ENCODE measurements at places on chromosomes 2 and 18.

DNA sequence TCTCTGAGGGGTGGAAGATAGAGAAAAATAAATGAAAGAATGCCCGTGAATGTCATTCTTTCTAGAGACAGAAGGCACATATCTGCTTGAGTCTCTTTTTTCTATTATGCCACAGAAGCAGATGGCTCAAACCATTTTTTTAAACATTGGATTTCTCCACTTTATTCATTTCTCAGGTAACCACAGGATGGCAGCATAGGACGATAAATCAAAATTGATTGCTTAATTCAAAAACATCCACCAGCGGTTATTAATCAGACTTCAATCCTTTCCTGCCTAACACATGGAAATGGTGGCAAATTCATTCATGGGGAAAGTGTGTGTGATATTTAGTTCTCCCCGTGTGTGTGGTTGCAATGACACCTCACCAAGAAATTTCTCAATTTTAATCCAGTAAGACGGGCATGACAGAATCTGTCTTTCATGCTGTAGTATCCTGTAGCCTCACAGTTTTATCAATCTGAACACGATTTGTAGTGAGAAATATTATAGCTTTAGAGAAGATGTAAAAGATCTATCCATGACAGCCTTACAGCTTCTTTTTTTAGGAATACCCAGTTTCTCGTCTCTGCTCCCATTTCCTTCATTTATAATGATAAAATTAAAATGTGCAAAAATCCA is 72.2 kb downstream of the DSC3 start:
- DNase-seq: peak; percentile 43

GRCh38 chr2:175918935-175919334 is 83.1 kb downstream of the LNPK start:
- DNase-seq: no peak

DNA sequence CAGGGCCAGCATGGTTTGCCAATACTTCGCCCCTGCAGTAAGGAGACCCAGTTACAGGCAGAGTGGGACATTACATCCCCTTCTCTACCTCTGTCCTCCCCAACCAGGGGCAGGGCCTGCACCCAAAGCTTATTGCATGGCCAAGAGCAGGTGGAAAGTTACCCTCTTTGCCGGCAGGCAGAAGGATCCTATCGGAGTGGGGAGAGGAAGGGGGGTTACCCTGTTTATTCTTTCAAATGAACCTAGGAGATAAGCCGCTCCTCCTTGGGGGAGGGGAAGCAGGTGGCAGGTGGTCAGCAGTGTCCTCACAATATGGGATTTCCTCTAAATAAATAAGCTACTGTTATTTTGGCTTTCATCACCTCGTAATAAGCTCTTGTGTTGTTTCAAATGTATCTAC is 53.9 kb downstream of the SPATS2L start:
- no peak for DNase-seq

- DNase-seq: no peak
These were observed 56.4 kb downstream of the FAM168B start for GRCh38 chr2:131036696-131037397.

DNA sequence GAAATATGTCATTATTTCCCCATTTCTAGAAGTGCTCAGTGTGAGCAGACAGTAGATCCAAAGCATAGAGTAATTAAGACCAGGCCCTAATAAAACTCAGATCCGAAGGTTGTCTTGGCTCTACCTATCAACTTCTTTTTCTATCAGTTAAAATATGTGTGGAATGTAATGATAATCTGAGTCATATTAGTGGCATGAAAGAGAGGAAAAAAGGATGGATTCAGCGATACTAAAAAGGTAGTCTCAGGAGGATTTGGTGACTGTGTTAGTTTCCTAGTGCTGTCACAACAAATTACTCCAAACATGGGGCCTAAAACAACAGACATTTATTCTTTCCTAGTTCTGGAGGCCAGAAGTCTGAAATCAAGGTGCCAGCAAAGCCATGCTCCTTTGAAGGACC is 103.7 kb upstream of the NABP1 start:
- no peak for DNase-seq

- no peak for DNase-seq
These were observed 1.3 kb downstream of the KIAA2012 start for GRCh38 chr2:202074324-202074723.

DNA sequence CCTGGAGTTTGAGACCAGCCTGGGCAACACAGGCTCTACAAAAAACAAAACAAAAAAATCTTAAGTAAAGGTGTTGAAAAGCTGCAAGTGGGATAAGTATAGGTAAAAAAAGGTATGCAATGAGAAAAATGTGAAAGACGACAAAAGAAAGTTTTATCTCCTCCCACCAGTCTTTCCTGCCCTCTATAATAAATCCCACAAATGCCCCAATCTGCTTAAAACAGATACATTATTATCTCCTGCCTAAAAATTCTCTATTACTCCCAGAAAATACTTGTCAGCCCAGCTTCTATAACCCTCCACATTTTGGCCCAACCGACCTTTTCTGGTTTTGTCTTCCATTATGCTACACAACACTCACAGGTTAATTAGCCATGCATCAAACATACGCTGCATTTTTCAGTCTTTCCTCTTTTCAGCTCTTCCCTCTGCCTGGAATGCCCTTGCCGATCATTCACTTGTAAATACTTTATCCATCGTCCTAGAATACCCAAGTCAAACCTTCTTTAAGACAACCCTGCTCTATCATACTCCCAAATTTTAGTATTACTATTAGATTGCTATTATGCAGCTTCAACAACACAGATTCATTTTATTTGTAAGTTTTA is 10.8 kb downstream of the ASXL2 start:
- no peak for DNase-seq

GRCh38 chr18:61817086-61817485 is 75.7 kb downstream of the RNF152 start:
- no peak for DNase-seq

DNA sequence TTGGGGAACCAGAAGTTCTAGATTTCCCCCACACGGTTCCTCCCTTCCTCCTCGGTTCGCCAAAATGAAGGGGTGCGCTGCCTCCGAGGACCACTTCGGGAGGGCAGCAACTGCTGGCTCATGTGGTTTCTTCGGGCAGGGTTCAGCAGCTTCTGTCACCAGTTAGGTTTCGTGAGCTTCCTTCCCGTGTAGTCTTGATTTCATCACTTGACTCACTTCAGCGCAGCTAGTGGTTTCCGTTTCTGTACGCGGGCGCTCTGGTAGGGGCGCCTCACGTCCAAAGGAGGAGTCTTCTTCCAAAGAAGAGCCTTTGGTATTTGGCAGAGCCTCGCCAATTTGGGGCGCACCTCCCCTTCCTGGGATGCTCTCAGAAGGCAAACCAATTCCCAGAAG is 485 bp upstream of the GALNT3 start:
- peak; percentile 87 for DNase-seq

GRCh38 chr2:133262893-133263292 is 305.4 kb downstream of the NCKAP5 start:
- DNase-seq: no peak

- no peak for DNase-seq
These were observed 114.9 kb upstream of the AGAP1 start for GRCh38 chr2:235378944-235379343.

- no peak for DNase-seq
These were observed 109.7 kb downstream of the ATL2 start for GRCh38 chr2:38267270-38267925.

DNA sequence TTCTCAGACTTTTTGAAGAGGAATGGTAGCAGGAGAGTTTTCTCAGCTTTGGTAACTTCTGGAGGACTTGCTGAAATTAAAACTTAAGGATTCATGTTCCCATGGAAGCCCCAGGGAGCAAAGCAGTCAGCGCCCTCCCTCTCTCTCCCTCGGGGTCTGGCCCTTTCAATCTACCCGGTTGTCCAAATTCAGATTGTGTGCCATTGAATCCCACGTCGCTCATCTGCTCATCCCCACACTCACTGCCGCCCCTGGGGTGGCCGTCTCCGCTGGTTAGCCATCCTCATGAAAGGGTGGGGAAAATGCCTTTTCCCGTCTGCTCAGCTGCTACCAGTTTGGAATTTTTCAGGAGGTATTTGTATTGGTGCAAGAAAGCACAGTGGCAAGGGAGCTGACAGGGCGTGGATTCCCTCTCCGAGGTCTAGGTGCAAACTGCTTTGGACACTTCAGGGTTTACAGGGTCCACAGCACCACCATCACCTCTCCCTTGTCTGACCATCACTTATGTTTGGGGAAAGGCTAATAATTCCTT is 27.1 kb downstream of the MCFD2 start:
- DNase-seq: no peak

DNA sequence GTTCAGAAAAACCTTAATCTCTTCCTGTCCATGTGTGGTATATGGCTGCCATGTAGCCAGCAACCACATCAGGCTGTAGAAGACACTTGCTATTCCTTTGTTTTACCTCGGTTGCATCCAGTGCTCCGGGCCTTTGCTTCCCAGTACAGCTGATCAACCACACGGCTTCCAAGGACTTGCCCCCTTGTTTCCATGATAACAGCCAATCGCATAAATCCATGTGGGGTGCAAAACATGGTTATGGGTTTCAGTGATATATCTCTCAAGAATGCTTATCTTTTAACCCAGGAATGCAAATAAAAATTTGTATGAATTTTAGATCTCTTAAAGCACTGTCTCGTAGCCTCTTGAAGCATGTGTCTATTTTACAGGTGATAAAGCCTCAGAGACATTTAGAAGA is 118.3 kb downstream of the MGAT5 start:
- no peak for DNase-seq

DNA sequence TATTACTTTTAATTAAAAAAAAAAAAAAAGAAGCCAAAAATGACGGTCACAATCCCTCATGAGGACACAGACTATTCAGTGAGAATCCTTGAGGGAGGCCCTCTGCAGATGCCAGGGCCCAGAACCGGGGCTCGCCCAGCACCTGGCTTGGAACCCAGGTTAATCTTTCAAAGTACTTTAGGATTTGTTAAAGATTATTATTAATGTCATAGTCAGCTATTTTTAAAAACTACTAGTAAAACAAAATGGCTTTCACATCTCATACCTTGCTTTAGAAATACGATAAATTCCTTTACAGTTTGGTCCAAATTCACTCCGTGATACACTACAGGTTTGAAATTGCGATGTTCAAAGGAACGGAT is 27.1 kb downstream of the C2orf76 start:
- DNase-seq: no peak

- DNase-seq: no peak
These were observed 6.5 kb upstream of the IL1R2 start for GRCh38 chr2:101985101-101985792.

DNA sequence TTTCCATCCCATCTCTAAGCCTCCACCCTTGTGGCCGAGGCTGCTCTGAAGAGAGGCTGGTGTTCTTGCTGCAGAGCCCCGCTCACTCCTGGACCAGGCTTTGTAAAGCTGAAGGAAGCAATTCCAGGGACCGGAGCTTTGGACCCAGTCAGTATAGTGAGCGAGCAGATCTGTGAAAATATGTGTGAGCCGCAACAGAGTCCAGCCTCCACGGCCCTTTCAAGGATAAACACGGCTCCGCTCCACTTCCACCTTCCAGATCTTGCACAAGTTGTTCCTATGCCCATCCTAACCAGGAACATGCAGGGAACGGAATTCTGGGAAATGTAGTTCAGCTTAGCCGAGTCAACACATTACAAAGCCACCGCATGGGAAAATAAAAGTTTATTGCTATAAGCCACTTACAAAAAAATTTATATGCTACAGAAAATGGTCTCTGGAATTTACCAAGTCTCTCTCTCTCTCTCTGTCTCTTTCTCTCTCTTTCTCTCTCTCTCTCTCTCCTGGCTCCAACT is 151.7 kb upstream of the ZNF521 start:
- DNase-seq: no peak

DNA sequence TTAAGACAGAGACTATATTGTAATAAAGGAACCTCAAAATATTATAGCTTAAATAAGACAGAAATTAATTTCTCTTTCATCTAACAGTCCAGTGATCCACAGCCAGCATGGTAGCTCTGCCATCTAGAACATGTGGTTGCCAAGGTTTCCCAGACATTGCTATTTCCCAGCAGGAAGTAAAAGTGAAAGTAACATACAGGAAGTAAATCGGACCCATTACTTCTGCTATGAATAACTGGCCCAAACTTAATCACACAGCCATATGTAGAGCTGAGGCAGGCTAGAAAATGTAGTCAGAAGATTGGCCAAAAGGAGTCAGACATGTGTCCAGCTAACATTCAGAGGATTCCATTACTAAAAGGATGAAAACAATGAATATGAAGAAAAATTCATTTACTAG is 71.0 kb downstream of the NOL4 start:
- peak; percentile 60 for DNase-seq

DNA sequence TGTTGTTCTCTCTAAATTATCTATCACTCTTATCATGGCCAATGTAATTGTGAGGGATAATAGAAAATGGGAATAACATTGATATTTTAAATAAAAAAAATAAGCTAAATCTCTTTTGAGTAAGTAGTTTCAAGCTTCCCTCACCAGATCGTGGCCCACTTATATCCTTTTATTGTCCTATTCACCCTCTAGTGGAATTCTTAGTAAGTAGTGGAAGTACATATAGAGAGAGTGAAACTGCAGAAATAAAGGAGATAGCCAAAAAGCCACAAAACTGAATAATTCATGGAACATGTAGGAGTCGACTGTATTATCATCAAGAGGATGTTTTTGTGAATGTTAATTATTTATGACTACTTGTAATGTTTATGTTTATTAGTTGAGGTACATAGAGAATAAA is 66.1 kb upstream of the DTNA start:
- DNase-seq: no peak

DNA sequence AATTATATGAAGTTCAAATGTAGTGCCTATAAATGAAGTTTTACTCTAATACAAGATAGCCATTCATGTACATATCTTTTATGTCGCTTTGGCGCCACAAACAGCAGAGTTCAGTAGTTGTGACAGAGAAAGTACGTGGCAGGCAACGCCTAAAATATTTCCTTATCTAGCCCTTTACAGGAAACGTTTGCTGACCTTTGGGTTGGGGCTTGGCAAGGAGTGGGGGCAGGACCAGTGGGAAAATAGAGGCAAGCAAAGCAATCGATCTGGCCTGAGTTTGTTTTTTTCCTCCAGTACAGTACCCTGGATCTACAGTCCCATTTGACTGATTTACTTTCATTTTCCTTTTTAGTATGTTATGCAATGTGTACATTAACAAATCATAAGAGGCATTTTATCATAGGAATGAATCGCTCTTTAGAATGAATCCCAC is 13.1 kb downstream of the CCDC68 start:
- peak; percentile 30 for DNase-seq

DNA sequence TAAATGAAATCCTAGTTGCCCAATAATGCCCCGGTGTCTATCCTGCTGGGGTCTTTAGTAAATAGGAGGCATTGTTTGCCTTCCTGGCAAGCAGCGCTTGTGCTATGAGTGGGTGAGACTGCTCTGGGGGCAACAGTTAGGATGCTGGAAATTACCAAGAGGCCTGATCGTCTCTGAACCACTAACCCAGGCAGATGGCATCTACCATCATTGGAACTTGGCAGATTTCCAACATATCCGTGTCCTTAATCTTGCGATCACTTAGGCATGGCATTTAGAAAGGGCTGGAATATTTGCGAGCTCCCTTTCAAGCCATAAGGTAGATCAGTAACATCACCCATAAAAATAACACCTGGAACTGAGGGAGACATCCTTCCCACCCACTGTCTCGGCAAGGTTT is 18.8 kb upstream of the SH3RF3 start:
- no peak for DNase-seq

Data from GM12865 (cell line).